ENCODE measurements at places on chromosomes 12 and 14.

GRCh38 chr12:114823724-114824123 lies 139.7 kb upstream of the TBX3 start:
- DNase-seq: no peak

DNA sequence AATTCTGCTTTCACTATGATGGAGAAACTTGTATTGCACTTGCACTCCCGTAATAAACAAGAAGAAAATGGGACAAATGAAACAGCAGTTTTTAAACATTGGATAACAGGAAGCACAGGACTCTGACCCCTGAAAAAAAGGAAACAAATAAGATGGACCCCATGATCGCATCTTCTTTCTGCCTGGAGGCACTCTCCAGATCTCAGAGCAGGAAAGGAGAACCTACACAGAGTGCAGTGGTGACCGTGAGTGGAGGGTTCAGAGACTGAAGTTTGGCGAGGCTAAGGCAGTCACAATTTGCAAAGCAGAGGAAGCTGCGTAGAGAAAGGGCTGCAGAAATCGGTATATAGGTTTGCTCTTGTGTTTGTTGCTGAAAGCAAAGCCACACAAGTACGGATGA lies 6.1 kb upstream of the FGF6 start:
- DNase-seq: no peak

DNA sequence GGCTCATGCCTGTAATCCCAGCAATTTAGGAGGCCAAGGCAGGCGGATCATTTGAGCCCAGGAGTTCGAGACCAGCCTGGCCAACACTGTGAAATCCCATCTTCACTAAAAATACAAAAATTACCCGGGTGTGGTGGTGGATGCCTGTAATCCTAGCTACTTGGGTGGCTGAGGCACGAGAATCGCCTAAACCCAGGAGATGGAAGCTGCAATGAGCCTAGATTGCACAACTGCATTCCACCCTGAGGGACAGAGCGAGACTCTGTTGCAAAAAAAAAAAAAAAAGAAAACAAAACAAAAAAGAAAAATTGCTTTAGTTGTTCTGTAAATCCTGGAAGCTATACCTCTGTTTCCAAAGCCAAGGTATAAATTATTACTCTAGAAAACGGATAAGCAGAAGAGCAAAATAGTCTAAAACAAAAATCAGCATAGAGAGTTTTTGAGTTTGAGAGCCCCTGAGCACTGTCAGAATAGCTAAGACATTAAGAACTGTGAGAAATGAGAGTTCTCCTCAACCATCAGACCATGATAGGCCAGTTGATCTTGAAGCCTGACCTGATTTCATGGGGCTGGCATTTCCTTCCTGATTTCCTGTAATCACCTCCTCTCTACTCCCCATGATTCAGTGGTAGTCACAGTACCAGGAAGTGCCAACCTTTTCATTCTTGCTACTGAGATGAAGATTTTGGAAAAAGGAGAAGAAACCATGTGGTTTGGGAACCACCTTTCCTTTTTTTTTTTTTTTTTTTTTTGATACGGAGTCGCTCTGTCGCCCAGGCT lies 31.7 kb downstream of the ATP2A2 start:
- DNase-seq: no peak

DNA sequence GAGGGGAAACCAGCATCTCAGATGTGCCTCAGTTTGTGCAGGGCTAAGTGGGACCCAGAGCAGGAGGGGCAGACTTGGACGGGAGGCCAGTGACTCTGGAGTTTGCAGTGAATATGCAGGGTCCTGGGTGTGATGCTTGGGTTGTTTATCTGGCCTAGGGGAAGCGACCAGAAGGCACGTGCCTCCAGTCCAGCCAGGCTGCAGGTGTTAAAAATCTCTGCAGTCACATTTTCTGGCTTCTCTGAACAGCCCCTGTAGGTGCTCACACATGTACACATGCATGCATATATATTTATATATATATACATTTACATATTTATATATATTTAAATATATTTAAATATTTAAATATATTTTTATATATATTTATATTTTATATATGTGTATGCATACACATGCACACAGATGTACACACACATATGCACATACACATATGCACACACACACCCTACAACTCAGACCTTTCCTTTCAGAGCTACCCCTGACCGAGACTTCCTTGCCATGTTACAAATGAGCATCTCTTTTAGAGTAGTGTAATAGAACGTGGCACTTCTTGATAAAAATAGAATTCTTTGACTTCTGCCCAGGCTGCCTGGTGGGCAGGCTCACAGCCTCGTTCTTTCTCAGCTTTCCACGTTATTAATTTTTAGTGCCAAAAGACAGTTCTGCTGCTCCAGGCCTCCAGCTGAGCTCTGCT lies 26.8 kb upstream of the TCL1B start:
- no peak for DNase-seq

DNA sequence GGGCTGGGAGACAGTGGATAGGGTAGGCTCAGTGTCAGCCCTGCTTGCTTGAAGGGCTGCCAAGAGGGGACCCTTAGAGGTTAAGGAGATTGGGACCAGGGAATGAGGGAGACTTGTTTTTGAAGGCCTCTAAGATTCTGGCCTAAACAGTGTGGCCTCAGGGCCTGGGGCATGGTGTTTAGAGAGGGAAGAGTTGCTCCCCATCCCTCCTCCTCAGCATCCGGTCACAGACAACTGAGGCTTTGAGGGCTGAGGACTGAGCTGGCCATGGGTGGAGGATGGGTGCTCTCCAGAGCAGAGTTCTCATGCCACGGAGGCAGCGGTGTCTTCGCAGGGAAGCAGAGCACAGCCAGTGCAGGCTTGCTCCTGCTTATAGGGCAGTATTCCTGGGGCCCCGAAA lies 49.4 kb downstream of the KRT80 start:
- DNase-seq: no peak

Measured in DMS153 (cell line).